ENCODE measurements at places on chromosomes 3 and 15.

DNA sequence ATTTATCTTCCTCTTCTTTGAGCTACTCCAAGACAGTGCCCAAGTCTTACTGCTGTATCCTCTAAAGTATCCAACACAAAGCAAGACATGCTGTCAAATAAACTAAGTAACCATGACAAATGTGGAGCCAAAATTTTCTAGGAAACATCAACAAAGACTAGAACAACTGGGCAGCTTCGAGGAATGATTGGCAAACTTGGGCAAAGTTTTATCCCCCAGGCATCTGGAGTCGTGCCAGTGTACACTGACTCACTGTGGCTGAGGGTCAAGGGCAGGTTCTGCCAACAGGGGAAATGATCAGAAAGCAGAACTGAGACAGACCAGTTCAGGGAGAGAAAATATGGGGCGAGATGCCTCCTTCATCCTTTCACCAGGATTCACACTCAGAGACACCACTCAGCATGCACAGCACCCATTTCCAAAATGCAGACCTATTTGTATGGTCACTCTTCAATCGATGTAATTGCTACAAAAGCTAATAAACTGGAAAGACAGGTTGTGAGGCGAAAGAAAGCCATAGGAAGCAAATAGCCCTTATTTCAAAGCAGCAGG is 65.8 kb downstream of the MB21D2 start:
- DNase-seq, result no peak

DNA sequence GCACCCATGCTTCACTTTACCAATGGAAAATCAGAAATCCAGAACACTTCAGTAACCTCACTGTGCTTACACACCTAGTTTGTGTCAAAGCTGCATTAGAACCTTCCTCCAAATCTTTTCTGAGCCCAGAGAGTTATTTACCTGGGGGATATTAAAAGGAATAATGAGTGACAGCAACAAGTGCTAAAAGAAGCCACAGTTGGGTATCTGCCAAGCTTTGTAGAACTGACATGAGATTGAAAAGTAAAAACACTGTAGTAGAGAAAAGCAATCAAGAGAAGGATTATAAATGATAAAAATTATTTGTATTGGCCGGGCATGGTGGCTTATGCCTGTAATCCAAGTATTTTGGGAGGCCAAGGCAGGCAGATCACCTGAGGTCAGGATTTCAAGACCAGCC is 8.8 kb upstream of the TBC1D23 start:
- no peak for DNase-seq

DNA sequence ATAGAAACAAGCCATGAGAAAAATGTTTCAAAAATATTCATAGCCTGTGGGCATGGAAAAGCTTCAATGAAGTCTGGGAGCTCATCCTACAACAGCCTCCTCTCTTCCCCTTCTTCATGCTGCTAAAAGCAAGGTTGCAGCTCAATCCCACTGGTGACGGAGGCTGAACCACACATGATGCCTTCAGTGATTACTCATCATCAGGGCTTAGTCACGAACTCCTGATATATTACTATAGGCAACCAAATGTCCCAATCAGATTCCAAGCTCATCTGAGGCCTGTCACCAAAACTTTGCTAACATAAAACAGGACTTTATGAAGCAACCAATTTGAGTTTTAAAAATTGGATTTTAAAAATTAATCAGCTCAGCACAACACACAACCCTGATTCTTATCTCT is 24.0 kb upstream of the SLC24A5 start:
- DNase-seq, result no peak

DNA sequence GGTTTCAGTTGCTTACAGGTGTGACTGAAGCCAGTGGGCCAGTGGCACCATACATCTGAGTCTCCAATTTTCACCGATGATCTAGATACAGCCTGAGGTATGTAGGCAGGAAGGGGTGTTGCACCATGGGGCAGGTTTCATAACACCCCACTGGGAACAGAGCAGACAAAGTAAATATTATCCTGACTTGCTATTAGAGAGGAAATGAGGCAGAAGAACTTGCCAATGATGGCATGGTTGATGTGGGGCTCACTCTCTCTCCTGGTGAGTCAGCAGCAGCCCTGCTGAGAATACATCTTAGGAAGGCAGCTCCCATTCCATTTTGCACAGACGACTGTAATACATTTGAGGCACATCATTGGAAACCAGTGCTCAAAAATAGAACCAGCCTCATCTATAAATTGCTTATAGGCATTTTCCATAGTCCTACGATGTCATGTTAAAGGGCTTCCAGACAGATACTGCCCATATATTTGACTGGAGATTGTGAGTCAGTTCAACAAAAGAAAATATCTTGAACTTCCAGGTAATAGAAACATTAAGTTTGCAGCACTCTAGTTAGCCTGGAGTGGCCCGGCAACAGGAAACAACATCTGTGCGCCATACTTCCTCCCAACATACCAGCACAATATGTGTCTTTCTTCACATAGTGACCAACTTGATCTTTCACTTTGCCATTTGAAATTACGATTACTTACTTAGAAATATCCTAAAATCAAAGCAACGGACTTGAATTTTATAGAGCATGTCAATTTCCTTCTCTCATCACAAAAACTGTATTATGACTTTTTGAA is 175.5 kb downstream of the NECTIN3 start:
- no peak for DNase-seq

DNA sequence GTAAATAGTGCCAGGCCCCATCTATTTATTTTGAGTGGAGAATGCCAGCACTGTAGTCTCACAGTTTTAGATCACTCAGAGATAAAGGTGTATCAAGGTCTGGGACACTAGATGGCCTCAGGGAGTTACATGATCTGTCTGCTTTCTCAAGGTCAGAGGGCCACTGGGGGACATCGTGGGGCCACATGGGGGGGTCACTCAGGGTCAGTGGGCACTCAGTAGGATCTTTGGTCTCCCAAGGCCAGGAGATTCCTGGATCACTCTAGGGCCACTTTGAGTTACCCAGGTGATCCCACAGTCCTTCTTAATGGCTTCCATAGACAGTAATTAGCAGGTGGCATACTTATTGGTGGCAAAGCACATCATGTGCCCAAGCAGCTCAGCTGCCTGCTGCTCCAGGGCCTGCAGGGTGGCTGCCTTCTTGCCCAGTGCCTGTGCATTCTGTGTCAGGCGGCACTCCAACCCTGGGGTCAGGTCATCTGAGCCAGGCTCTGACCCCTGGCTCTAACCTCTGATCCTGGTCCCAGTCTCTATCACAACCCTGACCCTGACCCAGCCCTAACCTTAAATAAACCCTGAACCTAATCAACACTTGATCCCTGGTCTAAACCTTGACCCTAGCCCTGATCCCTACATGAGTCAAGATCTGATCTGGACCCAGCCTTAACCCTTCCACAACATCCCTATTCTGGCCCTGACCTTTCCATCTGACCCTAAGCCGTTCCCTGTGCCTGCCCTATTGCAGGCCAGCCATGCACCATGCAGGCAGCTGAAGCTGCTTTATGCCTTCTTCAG is 1.8 kb upstream of the LAMB2 start:
- DNase-seq, result no peak

DNA sequence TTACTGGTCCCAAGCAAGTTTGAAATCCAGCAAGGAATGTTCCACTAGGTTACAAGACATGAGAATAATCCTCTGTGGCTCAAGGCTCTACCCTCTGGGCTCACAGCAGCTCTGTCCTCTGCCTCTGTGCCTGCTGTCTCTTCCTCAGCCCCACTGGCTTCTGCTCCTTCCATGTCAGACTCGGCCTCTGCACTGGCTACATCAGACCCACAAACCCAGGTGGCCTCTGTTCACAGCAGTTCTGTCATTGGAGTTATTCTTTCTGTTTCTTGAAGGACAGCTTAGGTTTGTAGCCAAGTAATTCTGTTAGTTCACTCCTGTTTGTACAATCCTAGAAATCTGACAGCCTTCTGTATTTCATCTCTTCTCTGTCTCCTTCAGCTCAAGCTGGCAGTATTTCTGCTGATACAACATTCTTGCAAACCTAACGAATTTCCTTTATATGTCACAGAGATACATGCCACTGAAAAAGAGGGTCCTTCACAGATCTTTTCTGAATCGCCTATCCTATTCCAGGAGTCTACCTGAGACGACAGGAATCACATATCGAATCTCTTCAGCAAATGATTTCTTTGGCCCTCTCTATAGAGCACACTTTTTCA is 227.8 kb upstream of the PLSCR5 start:
- DNase-seq, result no peak

GRCh38 chr15:94230431-94230882 is 904 bp upstream of the MCTP2 start:
- DNase-seq, result no peak

DNA sequence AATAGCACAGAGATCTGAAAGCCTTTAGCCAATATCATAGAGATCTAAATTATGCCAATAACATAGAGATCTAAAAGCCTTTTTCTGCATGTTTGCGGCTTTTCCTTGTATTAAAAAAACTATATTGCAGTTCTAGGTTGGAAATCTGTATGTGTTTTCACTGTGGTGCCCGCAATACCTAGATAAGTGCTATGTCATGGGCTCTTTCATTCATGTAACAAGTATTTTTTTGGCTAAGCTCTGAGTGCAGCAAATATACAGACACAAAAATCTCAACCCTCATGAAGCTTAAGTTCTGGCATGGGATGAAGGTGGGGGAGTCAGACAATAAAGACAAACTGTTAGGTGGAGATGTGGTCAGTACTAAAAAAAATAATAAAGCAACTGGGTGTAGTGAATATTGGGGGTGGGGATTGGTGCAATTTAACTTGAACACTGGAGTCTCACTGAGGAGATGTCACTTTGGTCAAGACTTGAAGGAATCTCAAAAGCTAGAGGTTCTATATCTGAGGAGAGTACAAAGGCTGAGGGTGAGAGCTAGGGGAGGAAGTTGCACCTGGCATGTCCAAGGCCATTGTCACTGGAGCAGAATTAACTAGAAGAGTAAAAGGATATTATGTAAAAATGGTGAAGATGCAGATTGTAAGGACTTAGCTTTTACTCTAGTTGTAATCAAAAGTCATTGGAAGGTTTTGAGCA is 973 bp downstream of the BUB1B start:
- DNase-seq, result no peak

- DNase-seq, result no peak
Observed at GRCh38 chr3:136187868-136188267, 8.3 kb downstream of the MSL2 start.

DNA sequence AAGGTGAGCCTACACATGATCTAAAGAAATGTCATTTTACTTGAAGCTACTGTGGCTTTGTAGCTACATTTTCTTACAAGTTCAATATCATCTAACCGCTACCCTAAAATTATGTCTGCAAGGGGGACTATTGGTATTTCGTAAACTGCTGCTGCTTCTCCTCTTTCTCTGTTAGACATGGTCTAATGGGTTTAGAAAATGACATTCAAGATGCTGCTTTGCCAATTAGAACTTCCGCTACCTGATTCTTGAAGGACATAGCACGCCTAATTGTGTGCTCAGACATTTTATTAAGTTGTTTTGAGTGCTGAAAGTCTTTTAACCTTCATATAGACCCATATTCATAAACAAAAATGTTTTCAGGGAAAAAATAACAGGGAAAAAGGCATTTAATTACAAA is 283.7 kb upstream of the ICE2 start:
- no peak for DNase-seq

DNA sequence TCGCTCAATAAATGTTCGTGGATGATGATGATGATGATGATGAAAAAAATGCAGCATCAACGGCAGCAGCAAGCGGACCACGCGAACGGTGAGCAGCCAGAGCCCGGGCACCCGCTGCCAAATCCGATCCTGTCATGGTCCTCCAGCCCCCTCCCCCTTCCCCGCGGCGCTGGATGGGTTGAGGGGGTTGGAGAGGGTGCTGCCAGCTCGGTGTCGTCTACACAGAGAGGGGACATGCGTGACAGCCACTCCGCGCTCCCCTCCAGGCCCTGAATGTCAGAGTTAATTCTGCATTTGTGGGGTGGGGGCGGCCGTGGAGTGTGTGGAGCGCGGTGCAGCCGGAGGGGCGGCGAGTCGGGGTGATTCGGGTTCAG is 722 bp downstream of the CACNA1D start:
- no peak for DNase-seq

DNA sequence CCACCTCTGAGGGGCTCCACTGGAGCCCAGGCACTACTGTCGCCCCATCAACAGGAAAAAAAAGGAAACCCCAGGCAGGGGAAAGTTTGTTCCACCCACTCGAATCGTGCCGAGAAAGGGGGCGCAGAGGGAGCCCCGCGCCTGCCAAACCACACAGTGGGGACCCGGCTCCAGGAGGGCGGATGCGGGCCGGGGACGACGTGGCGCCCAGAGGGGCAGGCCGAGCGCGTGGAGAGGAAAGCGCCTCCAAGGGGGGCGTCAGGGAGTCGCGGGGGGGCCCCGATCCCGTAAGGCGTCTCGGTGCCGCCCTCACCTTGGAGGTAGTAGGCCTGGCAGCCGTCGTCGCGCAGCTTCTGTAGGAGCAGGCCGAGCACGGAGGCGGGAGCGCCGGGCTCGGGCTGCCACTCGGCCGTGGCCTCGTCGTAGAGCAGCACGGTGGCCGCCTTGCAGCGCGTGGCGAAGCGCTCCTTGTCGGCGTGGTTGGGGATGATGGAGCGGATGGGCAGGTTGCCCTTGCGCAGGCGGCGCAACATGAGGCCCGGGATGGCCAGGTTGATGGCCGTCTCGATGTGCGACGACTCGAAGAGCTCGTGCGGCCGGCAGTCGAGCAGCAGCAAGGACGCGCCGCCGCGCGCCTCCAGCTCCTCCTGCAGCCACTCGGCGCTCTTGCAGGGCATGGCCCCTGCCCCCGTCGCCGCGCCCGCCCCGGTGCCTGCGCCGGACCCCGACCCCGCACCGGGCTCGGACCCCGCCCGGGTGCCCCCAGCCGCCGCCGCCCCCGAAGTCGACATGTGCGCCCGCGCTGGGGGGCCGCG is 627 bp downstream of the DUSP7 start:
- peak; percentile 54 for DNase-seq

- DNase-seq, result peak; percentile 10
Observed at GRCh38 chr3:12954891-12955650, 113.7 kb upstream of the RPL32 start.

DNA sequence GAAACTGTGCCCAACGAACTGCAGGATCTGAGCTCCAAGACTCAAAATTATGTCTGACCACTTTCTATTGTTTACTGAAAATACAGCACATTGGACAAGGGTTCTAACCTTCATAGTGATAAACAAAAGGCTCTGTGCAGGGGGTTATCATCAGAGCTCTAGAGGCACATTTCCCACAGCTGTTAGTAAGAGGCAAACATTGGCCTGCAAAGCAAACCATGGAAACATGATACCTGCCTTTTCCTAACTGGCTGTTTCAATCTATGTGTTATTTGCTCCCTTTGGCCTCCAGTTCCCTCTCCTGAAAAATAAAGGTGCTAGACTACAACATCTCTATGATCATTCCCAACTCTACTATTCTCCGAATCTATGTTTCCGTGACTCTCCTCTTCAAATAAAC is 159.7 kb upstream of the ARHGEF26 start:
- DNase-seq, result no peak
